Activated CD4-positive, alpha-beta T cell treated with anti-CD3 and anti-CD28 coated beads for 4 hours (primary cell): ENCODE measurements at places on chromosomes 11 and 22.
A peak's percentile ranks its signal among the peaks of the same experiment; 100 is the strongest.

- DNase-seq, result peak; percentile 21
These were observed at the start of gene ELMOD1 for GRCh38 chr11:107590460-107591377. Gene ELMOD1 (plus strand): TSS chr11:107591147. CDS start chr11:107618190, 27,043 bp downstream.

GRCh38 chr11:28628412-28628811 lies 520.2 kb downstream of the METTL15 start:
- no peak for DNase-seq

GRCh38 chr11:106278391-106278790 lies 200.9 kb downstream of the AASDHPPT start:
- no peak for DNase-seq

DNA sequence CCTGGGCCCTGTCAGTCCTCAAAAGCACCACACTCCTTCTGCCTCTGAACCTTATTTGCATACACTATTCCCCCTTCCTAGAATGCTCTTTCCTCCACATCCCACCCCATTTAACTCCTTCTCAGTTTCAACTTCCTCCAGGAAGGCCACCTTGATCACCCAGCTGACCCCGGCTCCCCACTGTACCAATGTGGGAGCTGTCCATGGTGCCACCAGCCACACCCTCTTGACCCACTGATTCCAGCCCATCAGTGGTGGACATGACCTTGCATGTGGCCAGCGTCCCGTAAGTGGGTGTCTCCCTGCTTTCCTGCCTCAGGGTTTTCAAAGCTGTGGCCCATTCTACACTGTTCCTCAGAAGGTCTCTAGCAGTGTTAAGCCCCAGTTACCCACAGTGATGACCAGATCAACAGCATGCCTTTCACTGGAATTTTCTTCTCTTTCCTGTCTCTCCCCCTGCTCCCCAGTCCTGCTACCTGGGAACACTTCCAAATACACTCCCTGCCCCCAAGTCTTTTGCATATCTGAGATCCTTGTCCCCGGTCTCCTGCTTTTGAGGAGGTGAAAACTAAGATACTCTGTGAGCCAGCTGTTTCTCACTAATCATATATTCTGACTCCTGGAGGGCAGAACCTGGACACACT lies 346.6 kb downstream of the MN1 start:
- no peak for DNase-seq

- no peak for DNase-seq
These were observed 113.2 kb downstream of the FEZ1 start for GRCh38 chr11:125382822-125383221.

- DNase-seq, result no peak
These were observed 11.4 kb downstream of the DGAT2 start for GRCh38 chr11:75779960-75780359.
